ENCODE measurements at places on chromosomes 5 and 9.

DNA sequence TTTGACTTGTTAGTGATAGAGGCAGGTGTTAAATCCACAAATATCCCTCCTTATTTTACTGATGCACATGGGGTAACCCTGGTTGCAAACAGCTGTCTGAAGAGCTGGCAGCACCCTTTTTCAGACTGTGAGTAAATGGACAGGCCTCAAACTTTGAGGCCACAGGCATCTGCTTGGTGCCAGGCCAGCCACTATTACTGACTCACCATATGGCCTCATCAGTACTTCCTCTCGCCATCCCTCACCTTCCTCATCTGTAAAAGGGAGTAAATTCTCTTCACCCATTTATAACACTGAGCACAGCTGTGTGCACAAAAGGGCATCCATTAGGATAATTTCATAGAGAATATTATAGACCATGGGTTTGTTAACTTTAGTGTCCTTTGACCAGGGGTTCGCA, 11.9 kb upstream of the TNIP1 start:
- DNase-seq, result no peak
- H3K4me3 ChIP-seq, result no peak overlapping the region
- H3K36me3 ChIP-seq, result no peaks in the 10 kb centered on the region
- peak overlapping the region; percentile 63 for H3K27ac ChIP-seq

GRCh38 chr5:7495131-7495517, 99.2 kb downstream of the ADCY2 start:
- H3K4me1 ChIP-seq, result no peaks in the 10 kb centered on the region
- no peaks in the 10 kb centered on the region for H3K27me3 ChIP-seq
- H3K27ac ChIP-seq, result no peak overlapping the region
- no peaks in the 10 kb centered on the region for H3K36me3 ChIP-seq

DNA sequence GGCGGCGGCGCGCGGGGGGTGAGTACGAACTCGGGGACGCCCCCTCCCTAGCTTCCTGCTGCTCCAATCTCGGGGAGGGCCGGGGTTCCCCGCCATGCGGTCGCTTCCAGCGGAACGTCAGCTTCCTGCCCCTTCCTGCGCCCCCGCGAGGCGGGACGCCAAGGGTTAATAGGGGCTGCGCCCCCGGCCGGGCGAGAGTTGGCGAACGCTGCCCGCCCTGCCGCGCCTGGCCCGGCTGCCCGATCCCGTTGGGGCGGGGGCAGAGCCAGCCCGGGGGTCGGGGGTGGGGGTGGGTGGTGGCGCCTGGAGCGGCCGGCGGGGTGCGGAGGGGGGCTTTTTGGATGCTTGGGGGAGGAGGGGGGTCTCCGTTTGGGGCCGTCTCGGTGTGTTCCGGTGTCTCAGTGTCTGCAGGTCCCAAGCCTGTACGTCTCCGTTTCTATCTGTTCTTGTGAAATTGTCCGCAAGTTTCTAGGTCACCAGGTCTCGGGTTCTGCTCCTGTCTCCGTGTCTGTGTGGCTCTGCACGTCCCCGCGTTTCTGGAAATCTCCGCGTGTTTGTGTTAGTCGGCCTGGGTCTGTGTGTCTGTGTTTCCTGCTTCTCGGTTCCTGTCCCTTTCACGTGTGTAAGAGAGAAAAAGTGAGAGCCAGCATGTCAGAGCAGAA, 789 bp downstream of the COL27A1 start:
- H3K4me1 ChIP-seq, result peaks cover 6% of the 10 kb centered on the region
- peak; percentile 32 for DNase-seq
- no peaks in the 10 kb centered on the region for H3K27me3 ChIP-seq
- H3K36me3 ChIP-seq, result no peaks in the 10 kb centered on the region
- peak overlapping the region; percentile 57 for H3K27ac ChIP-seq

DNA sequence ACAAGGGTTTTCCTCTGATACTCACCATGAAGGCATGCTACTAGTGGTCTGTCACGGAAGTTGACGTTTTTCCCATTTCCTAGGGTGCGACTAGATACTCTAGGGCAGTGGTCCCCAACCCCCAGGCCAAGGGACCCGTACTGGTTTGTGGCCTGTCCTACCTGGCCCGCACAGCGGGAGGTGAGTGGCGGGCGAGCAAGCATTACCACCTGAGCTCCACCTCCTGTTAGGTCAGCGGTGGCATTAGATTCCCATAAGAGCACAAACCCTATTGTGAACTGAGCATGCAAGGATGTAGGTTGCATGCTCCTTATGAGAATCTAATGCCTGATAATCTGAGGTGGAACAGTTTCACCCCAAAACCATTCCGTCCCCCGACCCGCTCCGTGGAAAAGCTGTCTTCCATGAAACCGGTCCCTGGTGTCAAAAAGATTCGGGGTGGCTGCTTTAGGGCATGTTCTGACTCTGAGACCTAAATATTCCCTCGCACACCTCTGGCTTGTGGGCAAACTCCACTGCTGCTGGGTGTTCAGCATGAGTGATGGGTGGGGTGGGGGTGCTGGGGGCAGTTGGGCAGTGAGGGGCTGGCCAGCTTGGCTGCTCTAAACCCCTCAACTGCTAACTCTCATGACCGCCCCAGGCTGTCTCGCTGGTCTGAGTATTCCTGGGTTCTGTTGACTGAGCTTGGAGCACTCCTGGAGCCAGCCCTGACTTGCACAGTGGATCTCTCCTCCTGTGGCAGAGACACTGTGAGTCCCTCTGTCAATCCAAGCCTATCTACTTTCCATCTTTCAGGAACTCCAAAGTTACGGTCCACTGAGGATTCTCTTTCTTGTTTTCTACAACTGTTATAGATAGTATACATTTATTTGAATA, 78.3 kb upstream of the NEK6 start:
- H3K4me3 ChIP-seq, result no peak overlapping the region
- DNase-seq, result no peak
- no peaks in the 10 kb centered on the region for H3K27me3 ChIP-seq

DNA sequence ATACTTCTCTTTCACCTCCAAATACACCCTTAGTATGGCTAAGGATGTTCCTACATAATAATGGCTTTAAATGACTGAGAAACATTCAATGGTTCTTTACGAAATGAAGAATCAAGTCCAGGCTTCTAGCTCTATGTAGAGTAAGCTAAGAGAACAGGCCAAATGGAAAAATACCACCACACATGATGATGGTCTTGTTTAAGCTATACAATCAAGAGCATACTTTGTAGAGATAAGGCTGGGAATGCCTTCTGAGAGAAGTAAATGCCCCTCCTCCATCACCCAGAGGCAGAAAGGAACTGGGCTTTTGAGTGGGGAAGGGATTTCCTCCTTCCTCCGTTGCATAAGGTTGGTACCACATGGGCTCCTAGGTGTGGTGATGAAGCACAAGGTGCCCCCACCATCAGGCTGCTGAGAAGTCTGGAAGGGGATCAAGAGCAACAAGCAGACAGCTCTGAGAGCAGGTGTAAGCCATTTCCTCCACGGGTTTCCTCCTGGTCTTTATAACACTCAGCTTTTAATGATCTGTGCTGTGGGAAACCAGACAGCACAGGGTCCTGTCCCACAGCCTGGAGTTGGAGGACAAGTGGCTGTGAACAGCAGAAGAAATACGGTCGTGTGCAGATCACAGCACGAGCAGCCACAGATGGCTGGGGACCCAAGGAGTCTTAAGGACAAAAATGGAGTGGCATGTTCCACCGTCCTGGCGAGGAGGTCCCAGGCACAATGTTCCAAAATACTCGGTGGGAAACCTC, 396.9 kb downstream of the CTNND2 start:
- no peaks in the 10 kb centered on the region for H3K4me1 ChIP-seq
- H3K27ac ChIP-seq, result no peak overlapping the region
- no peaks in the 10 kb centered on the region for H3K27me3 ChIP-seq
- no peak overlapping the region for H3K4me3 ChIP-seq

GRCh38 chr5:135203593-135204036, 169.6 kb upstream of the PITX1 start:
- no peak overlapping the region for H3K4me3 ChIP-seq
- H3K36me3 ChIP-seq, result no peaks in the 10 kb centered on the region
- H3K27me3 ChIP-seq, result no peaks in the 10 kb centered on the region
- no peak overlapping the region for H3K27ac ChIP-seq
- no peak for DNase-seq

GRCh38 chr5:36496471-36496870, 109.9 kb upstream of the SLC1A3 start:
- H3K36me3 ChIP-seq, result no peaks in the 10 kb centered on the region
- DNase-seq, result no peak
- H3K4me1 ChIP-seq, result no peaks in the 10 kb centered on the region
- no peak overlapping the region for H3K4me3 ChIP-seq
- no peaks in the 10 kb centered on the region for H3K27me3 ChIP-seq

DNA sequence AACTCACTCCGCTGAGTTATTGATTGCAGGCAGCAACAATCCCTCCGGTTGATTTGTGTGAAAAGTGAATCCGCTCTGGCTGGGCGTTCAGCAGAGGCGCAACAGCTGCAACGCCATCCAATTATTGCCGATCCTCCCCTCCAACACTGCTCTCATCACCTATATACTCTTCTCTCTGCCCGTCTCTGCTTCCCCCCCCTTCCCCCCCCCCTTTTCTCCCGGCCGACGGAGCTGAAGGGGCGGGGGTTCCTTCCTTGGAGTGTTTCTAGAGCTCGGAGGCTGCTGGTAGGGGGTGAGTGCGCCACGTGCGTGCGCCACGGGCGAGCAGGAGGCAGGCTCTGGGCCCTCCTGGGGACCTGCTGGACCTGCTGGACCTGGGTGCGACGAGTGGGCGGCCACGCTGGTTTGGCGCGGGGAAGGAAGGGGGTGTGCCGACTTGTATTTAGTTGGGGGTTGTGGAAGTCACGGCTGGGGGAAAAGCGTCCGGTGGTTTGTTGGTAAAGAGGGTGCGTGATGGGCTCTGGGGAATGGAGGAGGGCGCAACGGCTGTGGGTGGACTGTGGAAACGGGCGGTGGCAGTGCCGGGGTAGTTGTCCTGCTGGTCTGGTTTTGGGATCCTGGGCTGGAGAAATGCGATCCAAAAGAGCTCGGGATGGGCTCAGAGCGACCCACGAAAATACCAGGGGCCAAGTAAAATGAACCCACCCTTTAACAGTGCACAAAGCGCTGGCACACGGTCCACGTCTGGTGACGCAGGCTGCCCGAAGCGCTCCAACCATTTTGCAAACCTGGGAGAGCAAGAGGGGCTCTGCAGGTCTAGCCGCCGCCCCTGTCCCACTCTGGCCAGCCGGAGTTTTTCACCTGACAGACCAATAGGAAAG, 6.4 kb upstream of the MEF2C start:
- H3K27me3 ChIP-seq, result no peaks in the 10 kb centered on the region
- peak overlapping the region; percentile 72 for H3K4me3 ChIP-seq
- H3K36me3 ChIP-seq, result no peaks in the 10 kb centered on the region
- peak overlapping the region; percentile 73 for H3K27ac ChIP-seq
- H3K4me1 ChIP-seq, result no peaks in the 10 kb centered on the region
- peak; percentile 59 for DNase-seq

- no peak overlapping the region for H3K4me3 ChIP-seq
- H3K27ac ChIP-seq, result no peak overlapping the region
- no peaks in the 10 kb centered on the region for H3K27me3 ChIP-seq
- H3K4me1 ChIP-seq, result no peaks in the 10 kb centered on the region
These were observed 159.3 kb upstream of the DAPK1 start for GRCh38 chr9:87338088-87338989.

DNA sequence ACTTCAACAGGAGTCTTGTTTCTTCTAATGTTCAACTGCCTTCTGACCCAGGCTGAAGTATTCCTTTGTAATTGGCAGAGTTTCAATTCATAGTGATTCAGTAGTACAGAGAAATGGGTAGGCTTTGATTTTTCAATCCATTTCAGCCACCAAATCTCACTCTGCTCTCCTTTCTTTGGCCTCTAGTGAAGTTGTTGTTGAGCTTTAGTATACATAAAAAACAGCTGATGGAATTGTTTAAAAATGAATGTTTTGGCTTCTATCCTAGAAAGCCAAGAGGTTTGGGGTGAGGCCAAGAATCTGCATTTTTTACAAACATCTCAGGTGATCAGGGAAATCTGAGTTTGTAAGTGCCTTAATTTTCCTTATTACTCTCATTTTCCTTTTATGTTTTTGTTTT, 182.9 kb upstream of the MAP1B start:
- H3K27ac ChIP-seq, result peak overlapping the region; percentile 75
- H3K36me3 ChIP-seq, result no peaks in the 10 kb centered on the region
- H3K27me3 ChIP-seq, result no peaks in the 10 kb centered on the region
- H3K4me1 ChIP-seq, result no peaks in the 10 kb centered on the region

GRCh38 chr5:7412409-7412808, 16.5 kb downstream of the ADCY2 start:
- H3K27me3 ChIP-seq, result no peaks in the 10 kb centered on the region
- no peak for DNase-seq
- H3K36me3 ChIP-seq, result no peaks in the 10 kb centered on the region
- no peak overlapping the region for H3K4me3 ChIP-seq

DNA sequence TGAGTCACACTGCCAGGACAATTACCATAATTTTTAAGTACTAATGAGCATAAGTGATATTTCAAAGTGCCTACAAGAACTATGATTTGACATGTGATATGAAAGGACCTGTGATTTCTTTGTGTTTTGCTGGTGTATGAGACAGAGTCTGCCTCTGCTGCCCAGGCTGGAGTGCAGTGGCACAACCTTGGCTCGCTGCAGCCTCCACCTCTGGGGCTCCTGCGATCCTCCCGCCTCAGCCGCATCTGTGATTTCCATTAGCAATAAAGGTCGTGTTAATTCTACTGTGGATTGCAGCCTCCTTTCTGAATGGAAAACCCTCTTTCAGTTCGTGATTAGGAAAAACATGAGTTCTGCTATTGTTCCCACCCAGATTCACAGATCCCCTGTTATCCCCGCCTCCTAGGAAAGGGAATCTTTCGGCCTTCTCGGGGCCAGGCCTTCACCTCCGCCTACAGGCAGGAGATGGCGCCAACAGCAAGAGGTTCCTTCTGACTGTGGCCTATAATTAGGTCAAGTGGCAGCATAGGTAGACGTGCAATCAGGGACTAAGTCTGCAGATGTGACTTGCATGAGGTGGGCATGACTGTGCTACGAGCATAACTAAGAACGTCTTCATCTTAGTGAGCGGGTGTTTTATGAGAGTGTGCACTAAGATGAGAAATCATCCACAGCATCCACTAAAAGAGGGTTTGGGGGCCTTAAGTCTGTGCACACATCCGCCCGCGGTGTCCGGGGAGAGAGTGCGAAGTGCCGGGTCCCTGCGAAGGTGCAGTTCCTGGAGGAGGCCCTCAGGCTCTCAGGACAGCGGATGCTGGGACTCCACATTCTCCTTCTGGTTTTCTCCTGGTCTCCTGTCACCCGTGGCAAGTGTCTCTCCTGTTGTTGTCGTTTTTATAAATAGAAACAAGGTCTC, 23.1 kb downstream of the TRIM7 start:
- H3K27ac ChIP-seq, result no peak overlapping the region
- no peaks in the 10 kb centered on the region for H3K27me3 ChIP-seq
- no peak overlapping the region for H3K4me3 ChIP-seq
- DNase-seq, result peak; percentile 45
- H3K4me1 ChIP-seq, result no peaks in the 10 kb centered on the region

DNA sequence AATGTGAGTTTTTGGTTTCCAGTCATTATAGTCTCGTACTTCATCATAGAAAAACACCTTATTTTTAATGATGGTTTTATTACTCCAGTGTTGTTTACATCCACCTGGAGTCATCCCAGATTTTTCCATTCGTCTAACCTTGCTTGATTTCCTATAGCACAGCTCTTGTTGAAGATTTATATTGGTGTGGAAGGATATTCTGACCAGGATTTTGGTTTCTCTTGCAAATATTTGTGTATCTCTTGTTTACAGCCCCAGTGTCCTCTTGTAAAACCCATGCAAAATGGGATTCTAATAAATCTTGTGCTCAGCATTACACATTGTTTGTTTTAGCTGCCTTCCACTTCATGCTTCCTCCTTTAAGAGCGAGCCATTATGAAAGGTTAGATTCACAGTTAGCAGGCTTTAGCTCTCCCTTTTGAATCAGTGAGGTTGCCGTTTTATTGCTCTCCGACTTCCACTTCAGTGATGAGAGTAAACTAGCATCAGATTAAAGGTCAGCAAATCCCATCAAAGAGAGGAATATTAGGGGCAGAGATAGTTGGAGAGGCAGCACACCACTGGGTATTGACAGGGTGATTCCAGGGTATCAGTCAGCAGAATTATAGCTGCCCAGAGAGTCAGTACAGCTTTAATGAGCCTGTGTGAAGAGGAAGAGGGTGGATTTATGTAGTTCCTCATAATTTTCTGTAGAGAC, 157.1 kb downstream of the PBX3 start:
- H3K27ac ChIP-seq, result no peak overlapping the region
- no peaks in the 10 kb centered on the region for H3K27me3 ChIP-seq

All from breast epithelium (tissue), 4 donors.